ENCODE measurements at places on chromosomes 12 and 14.
A peak's percentile ranks its signal among the peaks of the same experiment; 100 is the strongest.

- DNase-seq: no peak
Observed at GRCh38 chr12:11780521-11781101, 131.1 kb downstream of the ETV6 start.

- no peak for DNase-seq
Observed at GRCh38 chr12:95337146-95337545, 119.5 kb downstream of the VEZT start.

- DNase-seq: peak; percentile 87
Observed at GRCh38 chr14:76876076-76876475, 49.9 kb downstream of the LRRC74A start.

DNA sequence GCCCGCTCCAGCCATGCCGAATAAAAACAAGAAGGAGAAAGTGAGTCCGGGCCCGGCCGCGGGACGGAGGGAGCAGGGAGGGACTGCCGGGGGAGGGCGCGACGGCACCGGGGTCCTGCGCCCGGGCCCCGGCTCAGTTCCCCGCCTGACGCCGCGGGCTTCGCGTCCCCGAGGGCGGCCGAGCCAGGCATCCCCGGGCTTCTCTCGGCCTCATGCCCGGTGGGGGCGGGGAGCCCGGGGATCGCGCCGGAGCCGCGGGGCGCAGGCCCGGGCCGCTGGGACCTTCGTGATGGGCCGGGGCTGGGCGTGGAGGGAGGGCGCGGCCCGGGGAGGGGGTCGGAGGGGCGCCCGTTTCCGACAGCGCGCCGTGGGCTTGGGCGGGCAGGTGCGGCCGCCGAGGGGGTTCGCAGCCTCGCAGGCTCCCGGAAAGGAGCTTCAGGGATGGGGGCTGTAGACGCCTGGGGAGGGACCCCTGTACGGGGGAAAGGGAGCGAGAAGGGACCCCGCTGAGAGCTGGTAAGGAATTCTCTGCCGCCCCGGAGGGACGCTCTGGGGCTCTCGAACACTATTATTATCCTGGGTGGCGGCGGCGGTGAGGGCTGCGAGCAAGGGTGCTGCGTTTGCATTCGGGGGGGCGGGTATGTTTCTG lies 496 bp downstream of the PPP2R5C start:
- peak; percentile 78 for DNase-seq

DNA sequence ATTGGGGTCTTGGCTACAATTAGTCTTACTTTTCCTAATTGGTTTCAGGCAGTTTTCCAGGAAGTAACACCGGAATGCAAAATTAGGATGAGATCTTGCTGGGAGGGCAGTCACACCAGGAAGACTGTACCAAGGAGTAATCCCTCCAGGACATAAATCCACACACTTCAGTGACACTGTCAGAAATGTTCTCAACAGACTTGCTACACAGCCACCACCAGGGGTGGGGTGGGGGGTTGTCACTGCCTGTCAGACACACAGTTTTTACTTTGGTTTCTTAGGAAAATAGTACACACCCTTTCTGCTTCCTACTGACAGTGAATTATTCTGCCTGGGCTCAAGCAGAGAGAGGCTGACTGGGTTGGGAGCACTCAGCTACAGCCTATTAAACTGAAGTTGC lies 102.9 kb upstream of the CCDC196 start:
- DNase-seq: no peak

GRCh38 chr12:16063726-16064125 lies 152.6 kb downstream of the DERA start:
- no peak for DNase-seq

DNA sequence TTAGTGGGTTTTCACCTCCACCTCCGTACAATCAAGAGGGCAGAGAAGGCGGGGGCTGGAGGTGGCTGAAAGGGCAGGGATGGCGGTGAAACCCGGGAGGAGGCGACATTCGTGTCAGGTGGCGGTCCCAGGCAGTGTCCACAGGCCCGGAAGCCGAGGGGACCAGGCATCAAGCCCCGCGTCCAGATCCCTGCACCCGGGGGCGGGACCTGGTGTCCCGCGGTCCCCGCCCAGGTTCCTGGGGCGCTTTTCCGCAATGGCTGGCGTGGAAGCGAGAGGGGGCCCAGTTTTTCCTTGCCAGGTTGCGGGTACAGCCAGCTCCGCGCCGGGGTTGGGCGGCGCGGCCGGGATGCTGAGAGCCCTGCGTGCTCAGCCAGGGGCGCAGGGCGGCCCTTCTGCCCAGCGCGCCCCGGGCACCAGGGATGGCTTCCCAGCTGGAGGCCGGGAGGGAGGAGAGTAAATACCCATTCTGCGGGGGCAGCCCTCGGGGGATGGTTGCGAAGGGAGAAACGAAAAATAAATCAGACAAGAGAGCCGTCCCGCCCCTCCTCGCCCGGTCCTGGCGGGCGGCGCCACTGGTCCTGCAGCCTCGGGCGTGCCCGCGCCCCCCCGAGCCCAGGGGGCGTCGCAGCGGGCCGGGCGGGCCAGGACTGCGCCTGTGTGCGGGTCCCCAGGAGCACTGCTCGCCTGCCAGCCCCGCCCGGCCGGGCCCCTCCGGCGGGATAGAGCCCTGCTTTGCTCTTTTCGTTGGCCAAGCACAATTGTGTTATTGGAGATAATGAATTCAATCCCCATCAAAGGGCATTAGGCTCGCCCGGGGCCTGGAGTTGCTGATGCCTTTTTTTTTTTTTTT lies 11.5 kb downstream of the FOXA1 start:
- peak; percentile 59 for DNase-seq

DNA sequence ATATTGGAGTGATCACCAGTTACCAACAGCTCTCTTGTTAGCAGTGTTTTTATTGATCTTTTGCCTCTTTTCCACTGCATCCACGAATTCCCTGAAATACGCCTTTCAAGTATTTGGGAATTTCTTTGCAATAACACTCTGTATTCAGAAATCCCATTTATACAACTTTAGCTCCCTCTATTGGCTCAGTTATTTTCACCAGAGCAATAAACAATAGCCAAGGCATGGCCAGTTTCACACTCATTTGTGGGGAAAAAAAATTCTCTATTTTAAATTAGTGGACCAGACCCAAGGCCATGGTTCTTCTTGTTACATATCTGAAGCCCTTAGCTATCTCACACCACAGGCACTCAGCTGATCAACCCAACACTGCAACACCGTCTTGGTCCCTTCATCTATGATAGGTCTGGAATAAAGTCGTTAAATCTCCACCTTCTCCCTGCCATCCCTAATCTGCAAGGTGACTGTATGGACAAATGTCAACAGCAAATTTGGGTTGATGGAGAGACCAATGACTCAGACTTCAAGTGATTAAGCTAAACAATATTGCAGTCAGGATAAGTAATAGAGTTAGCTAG lies 92.4 kb upstream of the TMEM260 start:
- no peak for DNase-seq

DNA sequence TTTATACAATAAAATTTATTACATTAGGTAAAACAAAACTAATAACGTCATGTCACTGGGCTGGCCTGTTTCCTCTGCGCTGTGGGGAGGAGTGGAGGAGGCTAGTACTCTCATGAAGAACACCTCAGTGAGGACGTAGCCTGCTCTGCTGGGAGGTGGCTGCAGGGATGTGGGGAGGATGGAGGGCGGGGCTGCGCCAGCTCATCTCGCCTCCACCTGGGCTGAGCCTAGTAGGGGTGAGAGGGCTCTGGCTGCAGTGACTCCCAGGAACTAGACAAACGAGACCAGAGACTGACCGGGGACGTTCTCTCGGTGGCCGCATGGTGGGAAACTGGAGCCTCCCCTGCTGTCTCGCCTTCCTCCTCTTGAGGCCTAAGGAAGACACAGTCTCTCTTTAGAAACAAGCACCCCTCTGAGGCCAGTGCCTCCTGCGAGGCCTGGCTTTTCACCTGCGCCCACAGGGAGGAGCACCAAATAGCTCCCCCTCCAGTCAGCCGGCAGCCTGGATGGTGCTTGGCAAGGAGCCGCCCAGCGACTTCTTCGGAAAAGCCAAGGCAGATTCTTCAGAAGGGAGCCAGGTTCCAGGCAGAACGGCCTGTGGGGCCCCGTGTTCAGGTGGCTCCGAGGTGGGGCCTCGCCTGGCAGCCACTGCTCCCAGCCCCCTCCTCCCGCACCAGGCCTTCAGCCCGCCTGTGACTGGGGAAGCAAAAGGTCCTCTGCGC lies 62.4 kb downstream of the PLEKHG3 start:
- DNase-seq: no peak

GRCh38 chr12:40107098-40107802 lies 1.4 kb upstream of the SLC2A13 start:
- peak; percentile 73 for DNase-seq

DNA sequence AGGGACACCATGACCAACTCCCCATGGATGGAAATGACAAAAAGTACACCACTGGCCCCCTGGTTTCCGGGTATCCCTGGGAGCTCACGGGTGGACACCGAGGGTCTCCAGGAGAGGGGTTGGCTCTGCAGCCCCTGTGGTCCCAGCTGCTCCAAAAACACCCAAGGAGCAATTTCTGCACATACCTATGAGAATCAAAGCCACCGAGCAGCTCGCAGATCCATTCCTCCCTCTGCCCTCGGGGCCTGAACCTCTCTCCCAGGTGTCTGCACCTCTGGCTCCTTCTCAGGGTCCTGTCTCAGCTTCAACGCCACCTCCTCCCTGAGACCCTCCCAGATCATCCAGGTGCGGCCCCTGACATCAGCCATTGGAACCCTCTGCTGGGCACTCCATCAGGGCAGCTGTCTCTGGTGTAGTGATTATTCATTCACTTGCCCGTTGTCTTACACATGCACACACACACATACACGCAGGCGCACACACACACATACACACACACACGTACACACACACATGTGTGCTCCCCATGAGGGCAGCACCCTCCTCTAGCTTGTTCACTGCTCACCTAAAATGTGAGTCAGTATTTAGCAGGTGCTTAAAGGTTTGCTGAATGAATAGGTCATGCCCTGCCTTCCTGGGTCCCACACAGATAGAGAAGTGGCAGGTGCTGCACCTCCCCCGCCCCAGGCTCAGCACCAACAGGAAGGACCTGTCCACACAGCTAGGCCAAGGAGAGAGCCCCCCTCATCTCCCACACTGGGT lies 5.9 kb downstream of the RIMBP2 start:
- DNase-seq: no peak

- DNase-seq: no peak
Observed at GRCh38 chr14:101790232-101790631, 28.7 kb downstream of the PPP2R5C start.

DNA sequence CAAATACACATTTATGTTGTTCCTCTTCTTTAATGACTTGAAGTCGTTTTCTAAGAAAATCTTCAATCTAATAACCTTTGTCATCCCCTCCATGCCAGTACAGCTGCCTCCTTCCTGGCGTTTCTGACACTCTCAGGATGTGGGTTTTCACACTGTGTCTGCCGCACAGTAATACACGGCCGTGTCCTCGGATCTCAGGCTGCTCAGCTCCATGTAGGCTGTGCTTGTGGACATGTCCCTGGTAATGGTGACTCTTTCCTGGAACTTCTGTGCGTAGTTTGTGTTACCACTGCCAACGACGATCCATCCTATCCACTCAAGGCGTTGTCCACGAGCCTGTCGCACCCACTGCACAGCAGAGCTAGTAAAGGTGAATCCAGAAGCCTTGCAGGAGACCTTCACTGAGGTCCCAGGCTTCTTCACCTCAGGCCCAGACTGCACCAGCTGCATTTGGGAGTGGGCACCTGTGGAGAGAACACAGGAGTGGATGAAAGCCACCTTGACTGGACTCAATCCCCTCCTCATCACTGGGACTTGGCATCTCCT lies 1095.9 kb downstream of the TMEM121 start:
- no peak for DNase-seq

- DNase-seq: no peak
Observed at GRCh38 chr14:82045339-82045738, 511.7 kb upstream of the SEL1L start.

- peak; percentile 86 for DNase-seq
Observed at GRCh38 chr12:52156757-52157565, 34.9 kb downstream of the KRT80 start.

DNA sequence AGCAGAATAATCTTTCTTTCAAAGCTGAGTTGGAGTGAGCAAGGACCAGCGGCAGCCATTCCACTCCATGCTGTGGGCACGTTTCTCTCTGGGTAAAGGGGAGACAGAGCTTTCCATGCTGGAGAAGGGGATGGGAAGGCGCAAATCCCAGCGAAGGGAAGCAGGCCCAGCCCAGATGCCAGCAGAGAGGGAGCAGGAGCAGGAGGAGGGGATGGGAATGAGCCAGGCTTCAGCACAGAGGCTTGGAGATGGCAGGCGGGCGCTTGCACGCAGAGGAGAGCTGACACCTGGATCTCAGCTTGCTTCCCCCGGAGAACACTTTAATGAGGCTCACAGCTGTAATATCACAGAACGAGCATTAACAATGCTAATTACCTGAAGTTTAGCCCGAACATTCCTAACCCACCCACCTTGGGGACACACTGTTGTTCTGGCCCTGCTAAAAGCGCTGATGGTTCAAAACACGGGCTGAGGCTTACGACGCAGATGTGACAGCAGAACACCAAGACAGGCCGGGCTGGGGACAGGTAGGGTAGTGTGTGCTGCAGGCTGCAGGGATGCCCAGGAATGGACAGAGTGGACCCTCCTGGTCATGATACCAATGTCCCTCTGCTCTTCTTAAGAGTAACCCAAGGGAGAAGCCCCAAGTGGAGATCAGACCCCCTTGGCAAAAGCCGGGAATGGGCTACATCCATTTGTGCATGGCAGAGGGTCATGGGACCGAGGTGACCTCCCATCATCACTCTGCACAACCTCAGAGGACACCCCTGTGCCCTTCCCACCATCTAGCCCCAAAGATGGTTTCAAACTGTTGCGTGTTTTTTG lies 288.6 kb downstream of the DPF3 start:
- DNase-seq: no peak

DNA sequence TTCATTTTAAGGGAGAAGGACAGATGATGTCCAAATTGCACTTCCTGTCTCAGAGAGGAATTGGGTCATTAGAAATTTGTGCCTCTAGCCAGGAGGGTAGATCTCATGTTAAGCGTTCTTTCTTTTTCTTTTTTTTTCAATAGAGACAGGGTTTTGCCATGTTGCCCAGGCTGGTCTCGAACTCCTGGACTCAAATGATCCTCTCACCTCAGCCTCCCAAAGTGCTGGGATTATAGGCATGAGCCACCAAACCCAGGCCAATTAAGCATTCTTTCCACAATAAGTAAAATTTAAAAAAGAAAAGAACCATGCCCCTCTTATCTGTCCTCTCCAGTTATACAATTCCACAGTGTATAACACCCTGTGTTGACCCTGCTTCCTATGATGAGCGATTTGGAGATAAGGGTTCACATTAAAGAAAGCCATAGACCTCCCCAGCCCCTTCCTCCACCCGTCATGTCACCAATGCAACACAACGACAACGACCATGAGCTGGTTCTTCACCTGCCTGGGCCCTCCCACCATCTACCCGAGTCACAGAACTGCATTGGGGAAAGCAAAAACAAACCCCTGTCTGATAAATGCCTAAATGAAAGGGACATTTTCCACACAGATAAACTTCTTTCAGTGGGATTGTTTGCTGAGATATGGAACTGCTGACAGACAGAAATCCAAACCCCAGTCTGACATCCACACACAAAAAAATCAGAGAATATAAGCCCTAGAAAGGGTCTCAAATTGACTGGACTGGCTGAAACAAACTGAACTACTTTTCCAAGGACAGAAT lies 37.3 kb downstream of the SSH1 start:
- no peak for DNase-seq

- DNase-seq: peak; percentile 45
Observed at GRCh38 chr14:32201816-32202490, at the start of gene RNU6-7. TSS of gene RNU6-7 (plus strand) at chr14:32202045.

Measured in D341Med (cell line).